ENCODE measurements at places on chromosomes 7 and 10. TPM values are rescaled to one million over a fixed set of nuclear protein-coding genes. Genes with fewer than 3 reads are reported as not detected.
A peak's percentile ranks its signal among the peaks of the same experiment; 100 is the strongest.

Gene BAG3
- total RNA-seq = 23.3 TPM

Gene FAM131B
- 15.0 TPM for total RNA-seq

Gene CARD11
- total RNA-seq = 0.59 TPM

Gene ZFAND4
- total RNA-seq = 16.1 TPM

Gene DPYSL4
- 145 TPM for total RNA-seq

Gene RBP4
- total RNA-seq = not detected

Gene CACNB2
- 2.2 TPM for total RNA-seq

Gene SH2B2
- total RNA-seq = 16.4 TPM

Gene PLCE1
- total RNA-seq = 5.7 TPM

- DNase-seq = no peak
These were observed 1.3 kb upstream of the PIP start for GRCh38 chr7:143130541-143130940.

- DNase-seq = no peak
These were observed 19.1 kb downstream of the C10orf71 start for GRCh38 chr10:49318028-49318427.

- DNase-seq = no peak
These were observed 111.7 kb downstream of the LARP4B start for GRCh38 chr10:819816-820215.

DNA sequence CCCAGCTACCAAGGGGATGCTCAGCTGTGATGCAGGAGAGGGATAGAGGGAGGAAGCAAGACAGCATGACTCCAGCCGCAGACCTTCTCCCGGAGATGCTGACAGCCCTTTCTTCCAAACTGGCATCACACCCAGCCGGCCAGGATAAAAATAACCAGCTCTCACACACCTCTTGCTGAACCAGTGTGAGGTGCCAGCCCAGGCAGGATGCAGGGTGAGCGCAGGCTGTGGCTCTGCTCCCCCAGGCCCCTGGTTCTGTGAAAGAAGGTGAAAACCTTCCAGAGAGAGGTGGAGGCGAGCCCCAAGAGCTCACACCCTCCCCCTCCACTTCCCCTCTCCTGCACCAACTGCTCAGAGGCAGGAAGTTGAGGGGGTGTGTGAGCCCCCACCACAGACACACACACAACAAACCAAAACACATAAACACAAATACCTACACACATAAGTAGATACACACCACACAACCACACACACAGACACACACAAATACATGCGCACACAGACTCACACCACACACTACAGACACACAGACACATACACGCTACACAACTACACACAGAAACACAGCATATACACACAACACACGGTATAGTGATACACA, 4.0 kb downstream of the GPR15LG start:
- DNase-seq = no peak

GRCh38 chr10:95711492-95711891, 17.8 kb upstream of the TCTN3 start:
- no peak for DNase-seq

DNA sequence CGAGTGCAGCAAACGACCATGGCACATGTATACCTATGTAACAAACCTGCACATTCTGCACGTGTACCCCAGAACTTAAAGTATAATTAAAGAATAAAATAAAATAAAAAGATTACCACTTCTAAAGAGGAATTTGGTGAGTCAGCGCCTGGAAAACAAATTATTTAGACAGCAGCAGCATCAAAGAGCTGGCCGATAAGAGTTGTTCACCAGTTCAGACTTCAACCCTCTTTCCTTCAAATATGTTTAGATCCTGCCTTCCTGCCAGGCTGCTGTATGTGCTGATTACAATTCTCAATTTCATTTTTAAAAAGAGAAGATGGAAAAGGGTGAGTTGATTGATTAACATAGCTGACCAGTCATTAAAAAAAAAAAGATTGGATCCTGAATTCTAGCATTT, 672.0 kb upstream of the NRP1 start:
- DNase-seq = no peak

GRCh38 chr10:59622320-59623132, 87.1 kb downstream of the SLC16A9 start:
- DNase-seq = peak; percentile 39

DNA sequence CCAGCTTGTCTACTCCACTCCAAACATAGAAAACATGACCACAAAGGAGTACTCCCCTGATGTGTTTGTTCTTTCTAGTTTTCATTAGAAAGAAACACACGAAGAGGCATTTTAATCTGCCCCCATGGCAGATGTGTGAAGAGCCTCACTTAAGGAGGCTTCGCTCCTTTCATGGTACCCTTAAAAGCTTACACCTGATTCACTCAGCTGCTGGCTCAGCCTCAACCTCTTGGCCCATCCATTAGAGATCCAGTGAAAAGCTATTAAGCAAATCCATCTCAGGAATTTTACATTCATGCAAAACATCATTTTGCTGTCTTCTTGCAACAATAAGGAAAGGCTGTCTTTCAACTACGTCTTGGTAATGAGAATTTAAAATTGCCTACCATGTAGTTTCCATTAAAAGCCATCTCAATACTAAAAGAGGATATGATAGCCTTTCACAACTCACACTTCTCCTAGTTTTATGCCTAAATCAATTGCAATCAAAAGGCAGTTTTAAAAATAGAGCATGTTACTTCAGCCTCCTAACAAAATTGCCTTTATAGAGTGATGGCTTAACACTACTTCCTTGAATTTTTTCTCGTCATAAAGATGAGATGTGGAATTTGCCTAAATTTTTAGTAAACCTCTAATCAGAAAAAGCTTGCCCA, 22.7 kb downstream of the MACC1 start:
- DNase-seq = no peak

DNA sequence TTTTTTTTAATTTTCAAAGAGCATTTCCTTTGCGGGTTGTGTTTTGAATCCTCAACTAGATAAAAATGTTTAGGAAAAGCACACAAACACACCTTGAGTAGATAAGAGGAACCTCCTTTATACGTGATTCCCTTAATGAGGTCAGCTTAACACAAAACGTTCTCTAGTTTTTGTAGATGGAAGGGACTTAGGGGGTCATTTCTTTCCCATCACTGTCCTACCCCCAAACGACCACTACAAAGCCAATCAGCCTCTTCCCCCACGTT, 1.2 kb downstream of the SUV39H2 start:
- no peak for DNase-seq

DNA sequence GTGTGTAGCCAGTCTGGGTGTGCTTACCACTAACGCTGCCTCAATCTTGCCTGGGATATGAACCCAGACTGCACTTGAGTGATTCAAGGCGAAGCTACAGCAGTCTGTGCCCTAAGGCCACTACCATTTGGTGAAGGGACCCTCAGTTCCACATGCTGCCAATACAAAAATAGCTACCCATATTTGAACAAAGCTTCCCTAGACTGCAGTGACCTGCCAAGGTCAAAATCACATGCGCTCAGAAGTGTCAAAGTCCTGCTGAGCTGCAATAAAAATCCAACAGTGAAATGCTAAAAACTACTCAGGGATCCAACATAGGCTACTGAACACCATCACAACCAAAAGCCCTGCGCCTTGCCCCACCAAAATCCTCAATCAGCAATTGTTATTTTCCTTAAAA, 472.3 kb upstream of the VSTM2A start:
- no peak for DNase-seq

DNA sequence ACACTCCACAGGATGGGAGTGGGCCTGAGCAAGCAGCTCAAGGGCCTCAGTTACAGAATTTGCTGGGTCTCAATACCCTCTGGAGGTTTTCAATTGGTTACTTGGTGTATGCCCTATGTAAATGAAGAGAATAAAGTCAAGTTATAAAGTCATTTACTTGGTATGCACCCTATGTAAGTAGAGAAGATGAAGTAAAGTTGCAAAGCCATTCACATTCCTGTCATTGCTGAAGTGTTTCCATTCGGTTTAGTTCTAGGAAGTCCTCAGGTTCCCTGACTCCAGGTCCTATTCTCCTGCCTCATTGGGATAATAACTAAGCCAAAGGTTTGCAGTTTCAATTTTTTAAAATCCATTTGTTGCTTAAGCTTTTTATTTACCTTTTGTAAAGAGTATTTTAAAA, 272.6 kb upstream of the NPSR1 start:
- no peak for DNase-seq

- no peak for DNase-seq
These were observed 305.4 kb downstream of the KCNMA1 start for GRCh38 chr10:77332256-77332655.

DNA sequence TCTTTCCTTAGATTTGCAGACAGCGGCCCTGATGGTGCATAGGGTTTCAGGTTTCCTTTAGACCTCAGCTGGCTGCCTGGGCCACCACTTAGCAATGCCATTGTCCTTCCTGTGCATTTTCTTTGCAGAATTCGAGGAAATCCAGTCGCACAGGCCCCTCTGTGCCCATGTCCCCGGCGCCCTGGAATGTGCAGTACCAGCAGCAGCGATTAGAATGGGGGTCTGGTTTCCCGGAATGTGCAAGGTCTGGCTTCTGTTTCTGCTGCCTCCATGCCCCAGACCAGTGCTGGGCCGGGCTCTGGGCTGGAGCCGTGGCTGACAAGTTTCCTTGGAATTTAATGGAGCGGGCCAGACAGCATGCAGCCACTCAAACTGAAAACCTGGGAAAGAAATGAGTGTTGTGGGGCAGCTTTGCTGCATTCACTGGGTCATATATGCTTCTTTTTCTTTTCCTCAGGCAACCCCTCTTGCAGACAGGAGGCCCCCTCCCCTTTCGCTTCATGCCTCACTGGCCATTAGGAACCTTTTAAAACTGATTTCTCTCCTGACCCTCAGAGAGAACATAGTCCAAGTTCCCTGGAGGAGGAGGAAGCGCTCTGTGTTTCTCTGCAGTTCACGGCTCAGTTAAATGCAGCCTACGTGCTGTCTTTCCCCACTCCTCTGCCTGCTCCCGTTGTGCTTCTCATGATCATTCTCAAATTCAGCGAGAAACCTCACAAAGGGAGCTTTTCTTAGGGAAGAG, 14.4 kb downstream of the HTRA1 start:
- no peak for DNase-seq

DNA sequence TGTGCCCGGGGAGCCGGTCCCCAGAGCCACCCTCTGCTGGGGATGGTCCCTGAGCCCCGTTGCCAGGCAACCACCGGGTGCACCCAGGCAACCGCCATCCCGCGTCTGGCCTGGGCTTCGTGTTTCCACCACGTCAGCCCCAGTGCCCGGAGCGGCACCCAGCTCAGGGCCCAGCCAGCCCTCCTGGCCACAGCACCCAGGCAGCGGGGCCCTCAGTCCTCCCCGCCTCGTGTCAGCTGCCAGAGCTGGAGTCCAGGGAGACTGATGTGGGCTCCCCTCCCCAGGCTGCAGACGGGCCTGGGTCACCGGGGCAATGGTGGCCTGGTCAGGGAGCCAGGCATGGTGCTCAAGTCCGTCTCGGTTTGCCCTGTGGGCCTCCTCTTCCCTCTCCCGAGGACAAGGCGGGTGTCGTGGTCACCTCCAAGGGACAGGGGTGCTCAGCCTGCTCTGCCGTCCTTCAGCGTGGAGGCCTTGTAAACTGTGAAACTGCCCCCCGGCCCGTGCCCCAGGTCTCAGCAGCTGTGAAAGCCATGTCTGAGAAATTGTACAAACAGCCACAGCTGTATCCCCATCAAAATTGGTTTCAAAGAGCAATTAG, 72.5 kb downstream of the MICALL2 start:
- no peak for DNase-seq

GRCh38 chr7:135761751-135762488, 13.3 kb upstream of the FAM180A start:
- no peak for DNase-seq

GRCh38 chr10:31467791-31468535, 148.9 kb downstream of the ZEB1 start:
- DNase-seq = no peak

DNA sequence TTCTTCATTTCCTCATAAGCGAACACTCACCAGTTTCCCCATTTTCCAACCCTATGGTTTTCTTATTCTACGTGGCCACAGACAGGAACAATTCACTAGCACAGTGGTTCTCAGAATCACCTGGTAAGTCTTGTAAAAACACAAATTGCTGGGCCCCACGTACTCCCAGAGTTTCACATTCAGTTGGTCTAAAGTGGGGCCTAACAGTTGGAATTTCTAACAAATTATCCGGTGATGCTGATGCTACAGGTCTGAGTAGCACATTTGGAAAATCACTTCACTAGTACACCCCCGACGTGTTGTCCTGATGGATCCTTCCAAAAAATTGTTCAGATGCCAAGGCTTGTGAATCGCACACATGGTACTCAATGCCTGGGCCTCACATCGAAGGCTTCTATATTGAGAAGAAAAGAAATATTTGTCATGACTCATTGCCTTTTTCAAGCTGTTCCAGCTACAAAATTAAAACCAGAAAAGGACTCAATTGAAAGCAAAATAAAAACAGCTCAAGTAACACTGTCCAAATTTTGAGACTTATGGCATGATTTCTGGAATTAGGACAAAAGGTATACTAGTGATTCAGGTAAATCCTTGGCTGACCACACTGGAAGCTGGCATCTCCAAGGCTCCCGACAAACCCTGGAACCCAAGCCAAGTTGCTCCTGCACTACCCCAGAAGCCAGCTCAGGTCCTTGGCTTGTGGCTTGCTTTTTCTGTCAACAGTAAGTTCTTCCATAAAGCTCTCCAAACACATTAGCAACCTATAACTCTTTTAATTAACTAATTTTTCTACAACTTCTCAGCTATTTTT, 12.9 kb upstream of the VIM start:
- no peak for DNase-seq

GRCh38 chr7:21401944-21402343, 25.9 kb upstream of the SP4 start:
- no peak for DNase-seq

- DNase-seq = peak; percentile 2
These were observed 367.7 kb upstream of the SEMA3D start for GRCh38 chr7:85554236-85555178.

GRCh38 chr7:132828502-132828901, 252.2 kb upstream of the PLXNA4 start:
- DNase-seq = no peak

GRCh38 chr7:115300231-115300870, 378.5 kb downstream of the MDFIC start:
- no peak for DNase-seq

DNA sequence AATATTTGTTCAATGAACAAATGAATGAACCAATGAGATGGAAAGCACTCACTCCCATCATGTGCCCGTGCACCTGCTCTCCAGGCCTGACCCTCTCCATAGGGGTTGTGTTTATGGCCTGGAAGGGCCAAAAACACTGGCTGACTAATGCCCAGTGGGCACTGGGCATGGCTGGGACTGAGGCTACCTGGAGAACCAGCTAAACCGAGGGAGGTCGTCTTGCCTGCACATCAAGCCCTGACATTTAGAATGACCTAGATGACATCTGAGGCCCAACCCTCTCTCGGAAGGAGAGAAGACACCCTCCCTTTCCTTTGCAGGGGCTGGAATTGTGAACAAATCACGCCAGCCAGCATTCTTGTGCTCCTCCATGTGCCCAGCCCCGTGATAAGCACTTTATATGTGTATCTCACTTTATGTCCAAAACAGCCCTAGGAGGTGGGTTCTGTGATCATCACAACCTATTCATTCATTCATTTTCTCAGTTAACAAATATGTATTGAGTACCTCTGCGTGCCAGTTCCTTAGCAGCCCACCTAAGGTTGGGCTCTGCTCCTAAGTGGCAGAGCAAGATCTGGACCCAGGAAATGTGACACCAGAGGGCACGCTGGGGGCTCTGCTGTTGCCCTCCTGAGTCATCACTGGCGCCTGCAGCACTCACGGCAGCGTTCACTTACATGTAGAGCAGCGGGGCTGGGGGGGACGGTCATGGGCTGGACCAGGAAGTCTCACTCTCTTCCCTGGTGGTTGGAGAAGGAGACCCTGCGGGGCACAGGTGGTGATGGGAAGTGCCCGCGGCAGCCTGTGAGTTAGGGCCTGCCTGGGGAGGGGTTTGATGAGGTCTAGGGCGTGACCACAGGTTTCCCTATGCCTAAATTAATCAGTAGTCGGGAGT, 52.0 kb downstream of the TSPAN15 start:
- no peak for DNase-seq

Data from neural crest cell (in vitro differentiated cells).